ENCODE measurements at places on chromosomes 7 and 10.

- no peak for DNase-seq
Observed at GRCh38 chr10:59335497-59335896, 26.9 kb downstream of the FAM13C start.

DNA sequence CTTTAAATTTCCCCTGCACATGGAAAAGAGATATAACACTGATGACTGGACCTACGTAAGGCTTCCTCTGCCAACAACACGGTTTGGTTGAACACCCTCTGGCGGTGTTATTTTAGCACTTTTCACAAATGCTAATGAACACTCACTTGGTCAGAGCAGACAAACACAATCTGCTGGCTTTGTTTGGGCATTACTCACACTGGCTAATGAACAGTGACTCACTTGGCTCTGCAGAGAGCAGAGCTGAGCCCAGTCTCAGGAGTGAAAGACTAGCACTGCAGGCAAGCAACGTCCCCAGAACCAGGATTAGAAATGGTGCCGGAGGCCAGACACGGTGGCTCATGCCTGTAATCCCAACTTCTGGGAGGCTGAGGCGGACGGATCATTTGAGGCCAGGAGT lies 430.8 kb downstream of the PLXNA4 start:
- no peak for DNase-seq

GRCh38 chr10:79446758-79447084 lies 1.3 kb upstream of the ZCCHC24 start:
- no peak for DNase-seq

- DNase-seq = no peak
Observed at GRCh38 chr7:127891144-127891543, 140.1 kb downstream of the LRRC4 start.

DNA sequence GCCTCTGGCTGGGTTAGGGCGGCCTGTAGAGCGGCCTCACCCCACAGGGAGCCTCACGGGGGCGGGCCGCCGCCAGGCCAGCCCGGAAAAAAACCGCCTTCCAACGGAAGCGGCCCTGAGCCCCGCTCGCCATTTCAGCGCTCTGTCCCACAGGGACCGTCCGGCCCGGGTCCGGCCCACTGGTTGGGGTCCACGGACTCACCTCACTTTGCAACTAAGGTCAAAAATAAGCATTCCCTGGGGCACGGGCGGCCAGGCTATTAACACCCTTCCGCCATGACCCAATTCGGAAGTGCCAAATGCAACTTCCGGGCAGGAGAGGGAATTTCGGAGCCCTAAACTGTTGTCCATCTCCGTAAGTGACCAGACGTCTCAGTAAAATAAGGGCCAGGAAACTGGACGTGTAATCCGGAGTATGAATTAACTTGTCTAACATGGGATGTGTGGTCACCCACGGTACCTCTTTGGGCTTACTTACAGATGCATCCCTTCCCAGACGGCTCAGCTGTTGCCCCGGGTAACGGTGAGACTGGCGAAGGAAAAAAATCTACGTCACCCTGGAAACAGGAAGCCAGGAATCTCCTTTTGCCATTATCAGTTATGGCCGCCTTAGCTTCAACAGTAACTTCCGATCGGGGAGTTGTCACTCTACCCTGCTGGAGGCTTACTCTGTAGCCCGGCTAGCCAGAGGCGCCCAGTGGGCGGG lies at the start of gene BBIP1:
TSS of gene BBIP1 (minus strand) at position 538 of the 706 bp plus-strand sequence. CDS start 1,023 bp downstream, outside the sequence.
- DNase-seq = no peak

DNA sequence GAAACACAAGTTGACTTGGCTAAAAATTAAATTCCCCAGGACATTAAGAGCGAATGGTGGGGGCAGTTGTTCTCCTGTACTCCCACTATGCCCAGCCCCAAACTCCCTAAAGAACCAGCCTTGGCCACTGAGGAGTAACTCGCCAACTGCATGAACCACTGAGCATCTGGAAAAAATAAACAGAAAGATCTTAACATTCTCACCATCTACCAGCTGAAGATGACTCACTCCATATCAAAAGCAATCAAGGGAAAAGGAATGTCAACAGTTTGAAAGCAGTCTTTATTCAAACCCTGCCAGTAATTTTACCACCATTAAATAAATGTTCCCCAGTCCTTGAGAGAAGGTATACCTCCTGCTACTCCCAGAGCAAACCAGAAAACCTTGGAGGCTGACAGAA lies 45.4 kb downstream of the CTTNBP2 start:
- no peak for DNase-seq

DNA sequence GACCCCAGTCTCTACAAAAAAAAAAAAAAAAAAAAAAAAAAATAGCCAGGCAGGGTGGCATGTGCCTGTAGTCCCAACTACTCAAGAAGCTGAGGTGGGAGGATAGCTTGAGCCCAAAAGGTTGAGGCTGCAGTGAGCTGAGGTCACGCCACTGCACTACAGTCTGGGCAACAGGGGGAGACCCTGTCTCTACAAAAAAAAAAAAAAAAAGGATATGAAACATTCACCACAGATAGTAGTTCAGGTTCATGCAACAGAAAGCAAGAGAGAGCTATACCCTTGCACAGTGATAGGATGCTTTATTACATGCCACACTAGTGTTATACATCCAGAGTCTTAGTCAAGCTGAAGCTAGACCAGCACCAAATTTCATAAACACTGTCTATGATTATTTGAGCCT lies 148.4 kb upstream of the KAT6B start:
- no peak for DNase-seq

GRCh38 chr7:138316421-138317043 lies 143.5 kb upstream of the TRIM24 start:
- DNase-seq = no peak

- DNase-seq = no peak
Observed at GRCh38 chr7:94276795-94277194, 117.9 kb upstream of the COL1A2 start.

DNA sequence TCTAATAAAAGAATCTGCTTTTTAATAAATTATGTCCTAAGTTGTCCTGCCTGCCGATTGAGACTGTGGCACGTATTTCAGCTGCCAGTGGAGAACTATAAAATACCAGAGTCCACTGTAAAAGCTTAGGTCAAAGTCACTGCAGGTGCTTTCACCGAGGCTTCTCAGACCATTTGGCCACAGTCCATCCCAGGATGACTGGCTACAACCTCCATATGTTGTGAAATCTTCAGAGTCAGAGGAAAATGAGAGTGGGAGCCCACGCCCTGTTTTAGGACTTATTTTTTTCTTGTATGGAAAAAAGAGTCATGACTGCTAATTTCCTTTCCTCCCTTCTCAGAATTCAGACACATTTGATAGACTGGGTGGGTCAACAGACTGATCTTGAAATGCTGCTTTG lies 182.9 kb downstream of the ANK3 start:
- DNase-seq = no peak

- no peak for DNase-seq
Observed at GRCh38 chr10:124085680-124086079, 7.7 kb downstream of the CHST15 start.

DNA sequence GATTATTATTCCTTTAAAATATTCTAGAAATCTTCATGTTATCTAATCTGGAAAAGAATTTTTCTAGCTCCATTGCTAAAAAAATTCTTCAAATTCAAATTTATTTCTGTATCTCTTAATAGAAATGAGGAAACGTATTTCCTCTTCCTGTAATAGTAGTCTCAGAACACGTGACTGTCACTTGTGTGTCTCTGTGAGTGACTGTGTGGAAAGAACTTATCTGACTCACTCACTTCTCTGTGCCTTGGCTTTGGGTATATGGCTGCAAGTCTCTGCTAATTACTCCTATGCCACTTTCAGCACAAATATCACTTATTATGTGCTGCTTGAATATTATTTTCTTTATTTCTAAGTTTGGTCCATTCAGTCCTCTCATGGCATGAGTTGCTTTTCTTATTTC lies 132.7 kb downstream of the CNTNAP2 start:
- no peak for DNase-seq

- no peak for DNase-seq
Observed at GRCh38 chr7:17279061-17279460, 19.4 kb upstream of the AHR start.

- no peak for DNase-seq
Observed at GRCh38 chr7:83796760-83797159, 147.8 kb upstream of the SEMA3E start.

- no peak for DNase-seq
Observed at GRCh38 chr7:93185303-93186027, 37.3 kb upstream of the SAMD9L start.

DNA sequence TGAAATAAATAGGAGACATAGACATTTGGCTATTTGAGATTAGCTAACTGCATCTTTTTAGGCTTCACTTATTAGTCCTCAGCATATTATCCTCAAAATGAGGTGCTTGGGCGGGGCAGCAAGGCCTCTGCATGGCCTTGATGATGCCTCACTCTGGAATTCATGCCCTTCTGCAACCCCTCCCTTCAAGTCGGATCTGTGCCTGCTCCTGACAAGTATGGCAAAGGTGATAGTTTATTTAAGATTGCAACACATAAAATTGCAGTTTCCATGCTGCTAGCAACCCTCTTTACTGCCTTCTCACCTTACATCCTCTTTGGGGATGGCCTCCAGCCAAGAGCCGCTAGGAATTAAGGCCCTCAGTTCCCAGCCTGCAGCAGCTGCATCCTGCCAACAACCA lies 241.3 kb upstream of the ADARB2 start:
- no peak for DNase-seq

- DNase-seq = no peak
Observed at GRCh38 chr10:75375838-75376237, 25.7 kb downstream of the ZNF503 start.

DNA sequence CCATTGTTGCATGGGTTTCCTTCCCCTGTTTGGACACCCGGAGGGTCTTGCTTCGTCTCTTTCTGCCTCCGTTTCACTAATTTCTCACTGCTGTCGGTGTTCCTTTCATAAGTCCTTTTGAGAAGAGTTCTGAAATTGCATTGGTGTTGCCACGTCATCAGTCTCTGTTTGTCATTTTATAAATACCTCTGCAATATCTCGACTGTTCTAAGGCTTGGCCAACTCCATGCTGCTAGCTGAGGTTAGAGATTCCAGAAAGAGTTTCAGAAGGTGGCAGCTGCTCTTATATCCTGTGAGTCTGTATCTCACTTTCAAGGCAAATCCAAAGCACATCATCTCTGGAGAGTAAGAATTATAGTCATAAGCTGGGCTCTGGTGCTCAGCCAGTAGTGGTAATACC lies 148.0 kb upstream of the INSYN2A start:
- DNase-seq = no peak

DNA sequence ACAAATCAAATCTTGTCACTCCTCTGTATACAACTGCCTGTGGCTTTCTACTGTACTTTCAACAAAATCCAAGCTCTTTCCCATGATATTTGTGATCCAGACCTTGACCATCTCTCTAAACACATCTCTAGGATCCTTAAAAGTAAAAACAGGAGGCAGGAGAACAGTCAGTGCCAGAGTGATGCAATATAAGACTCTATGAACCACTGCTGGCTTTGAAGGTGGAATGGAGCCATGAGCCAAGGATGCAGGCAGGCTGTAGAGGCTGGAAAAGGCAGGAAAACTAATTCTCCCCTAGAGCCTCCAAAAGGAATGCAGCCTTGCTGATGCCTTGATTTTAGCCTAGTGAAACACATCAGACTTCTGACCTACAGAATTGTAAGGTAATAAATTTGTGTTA lies 45.5 kb upstream of the LRRN3 start:
- DNase-seq = no peak

- no peak for DNase-seq
Observed at GRCh38 chr10:48751730-48752129, 67.1 kb downstream of the WDFY4 start.

- DNase-seq = no peak
Observed at GRCh38 chr7:87001214-87001613, 58.2 kb downstream of the ELAPOR2 start.

DNA sequence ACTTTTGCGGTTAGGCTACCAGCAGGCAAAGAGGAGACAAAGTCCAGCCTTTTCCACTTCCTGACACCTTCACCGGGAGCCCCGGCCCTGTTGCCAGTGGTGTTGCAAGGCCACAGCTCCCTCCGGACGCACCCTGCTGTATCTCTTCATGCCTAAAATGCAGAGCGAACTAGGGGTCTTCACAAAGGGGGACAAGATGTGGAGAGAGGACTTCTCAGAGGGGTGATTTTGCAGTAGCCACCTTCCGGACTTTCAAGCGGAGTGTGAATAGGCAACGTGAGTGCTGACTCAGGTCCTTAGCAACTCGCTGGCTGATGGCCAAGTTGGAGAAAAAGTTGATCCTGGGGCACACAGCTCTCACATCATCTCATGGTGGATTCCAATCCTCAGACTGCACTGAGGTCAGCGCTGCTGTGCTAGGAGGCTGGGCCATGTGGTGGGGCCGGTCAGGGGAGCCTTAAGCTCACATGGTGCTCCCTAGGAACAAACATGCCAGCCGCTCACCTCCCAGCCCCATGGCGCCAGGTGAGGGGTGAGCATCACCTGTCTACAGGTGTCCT lies 166.3 kb downstream of the LCOR start:
- no peak for DNase-seq

DNA sequence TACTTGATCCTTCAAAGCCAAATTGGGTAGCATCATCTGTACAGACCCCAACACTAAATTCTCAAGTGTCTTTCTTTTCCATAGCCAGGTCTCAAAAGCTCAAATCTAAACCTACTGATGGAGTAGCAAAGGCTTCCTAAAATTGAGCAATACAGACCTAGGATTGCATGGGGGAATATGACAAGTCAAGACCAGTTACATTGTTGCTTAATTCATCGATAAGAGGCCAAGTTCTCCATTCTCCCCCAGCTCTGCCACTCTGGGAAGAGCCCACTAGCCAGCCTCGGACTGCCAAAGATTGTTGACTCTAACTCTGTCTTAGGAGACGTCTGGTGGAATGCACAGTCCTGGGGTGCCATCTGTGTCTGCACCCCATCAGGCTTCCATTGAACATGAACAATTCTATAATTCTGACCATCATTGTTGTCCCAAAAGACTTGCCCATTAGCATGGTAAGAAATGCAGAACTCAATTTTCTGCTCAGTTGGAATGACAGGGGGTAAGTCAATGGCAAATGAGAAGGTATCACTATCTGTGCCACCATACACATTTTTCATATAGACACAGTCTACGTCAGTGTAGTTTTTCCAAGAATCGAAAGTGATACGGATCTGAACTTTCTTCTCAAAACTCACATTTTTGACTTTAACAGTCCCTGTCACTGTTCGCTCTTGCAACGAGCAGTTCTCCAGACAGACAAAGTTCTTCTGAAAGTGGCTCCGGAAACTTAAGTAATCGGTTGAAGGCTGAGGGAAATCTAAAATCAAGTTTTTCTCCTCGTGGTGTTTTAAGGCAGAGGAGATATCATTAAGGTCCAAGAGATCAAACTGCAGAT lies 2.9 kb downstream of the PPP1R3C start:
- DNase-seq = no peak

Measured in stimulated activated CD4-positive, alpha-beta T cell treated with anti-CD3 and anti-CD28 coated beads, Interleukin-15, amount 100 ng/mL, for 1 hour (primary cell).